ENCODE measurements at places on chromosomes 3 and 15. TPM values are rescaled to one million over a fixed set of nuclear protein-coding genes. Genes with fewer than 3 reads are reported as not detected.
A peak's percentile ranks its signal among the peaks of the same experiment; 100 is the strongest.

Gene SLC24A5
- total RNA-seq = not detected

DNA sequence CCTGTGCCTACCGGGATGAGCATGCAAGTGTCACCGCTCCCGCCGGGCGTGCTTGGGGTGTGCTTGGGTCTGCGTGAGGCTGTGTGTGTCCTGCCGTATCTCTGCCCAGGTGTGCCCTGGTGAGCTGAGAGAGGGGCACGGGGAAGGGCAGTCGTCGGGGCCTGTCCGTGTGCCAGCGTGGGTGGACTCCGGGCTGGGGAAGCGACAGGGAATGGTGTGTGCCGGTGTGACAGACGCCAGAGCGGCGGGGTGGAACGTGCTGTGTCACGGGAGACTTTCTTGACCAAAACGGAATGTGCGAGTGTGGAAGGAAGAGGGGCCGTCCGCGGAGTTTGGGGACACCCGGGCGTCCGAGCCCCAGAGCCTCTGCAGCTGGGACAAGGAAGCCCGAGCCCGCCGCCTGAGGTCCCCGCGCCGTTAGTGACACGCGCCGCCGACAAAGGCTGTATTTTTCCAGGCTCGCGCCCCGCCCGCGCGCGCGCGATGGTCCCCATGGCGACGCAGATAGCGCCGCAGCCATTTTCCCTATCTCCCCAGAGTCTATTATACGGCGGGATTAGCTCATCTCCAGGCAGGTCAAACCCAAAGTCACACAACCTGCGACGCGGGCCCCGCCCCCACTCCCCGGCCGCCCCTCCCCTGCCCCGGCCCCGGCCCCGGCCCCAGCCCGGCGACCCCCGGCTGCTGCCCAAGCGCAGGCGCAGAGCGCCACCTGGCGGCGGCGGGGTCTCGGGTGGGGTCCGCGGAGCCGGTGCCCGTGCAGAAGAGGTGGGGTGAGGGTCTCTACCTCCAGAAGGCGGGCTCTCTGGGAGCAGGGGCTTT lies 4.5 kb upstream of the GATA2 start:
- peaks cover 39% of the 10 kb centered on the region for H3K27me3 ChIP-seq
- DNase-seq = no peak
- H3K36me3 ChIP-seq = no peaks in the 10 kb centered on the region
- no peaks in the 10 kb centered on the region for H3K4me1 ChIP-seq
- H3K4me3 ChIP-seq = peak overlapping the region; percentile 43

DNA sequence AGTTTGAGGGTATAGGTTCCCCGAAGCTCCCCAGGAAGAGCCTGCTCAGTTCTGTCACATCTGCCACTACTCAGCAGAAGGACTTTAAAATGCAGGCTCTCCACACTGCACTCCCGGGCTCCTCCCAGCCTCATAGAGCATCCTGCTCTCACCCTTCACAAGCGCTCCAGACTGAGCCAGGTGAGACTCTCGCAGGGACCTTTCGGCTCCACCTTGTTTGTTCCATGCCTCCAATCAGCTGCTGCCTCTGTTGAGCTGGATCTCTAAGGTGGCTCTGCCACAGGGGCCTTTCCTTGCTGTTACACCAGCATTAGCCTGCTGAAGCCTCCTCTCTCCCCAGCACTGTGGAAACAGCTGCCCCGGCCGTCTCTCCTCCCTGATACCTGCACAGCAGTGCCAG lies 56.1 kb downstream of the SLCO3A1 start:
- no peak for DNase-seq
- no peaks in the 10 kb centered on the region for H3K27me3 ChIP-seq
- H3K4me1 ChIP-seq = no peaks in the 10 kb centered on the region
- no peak overlapping the region for H3K27ac ChIP-seq
- no peaks in the 10 kb centered on the region for H3K36me3 ChIP-seq

- H3K4me3 ChIP-seq = no peak overlapping the region
- no peak overlapping the region for H3K27ac ChIP-seq
- no peaks in the 10 kb centered on the region for H3K4me1 ChIP-seq
- H3K36me3 ChIP-seq = peaks cover 10% of the 10 kb centered on the region
- DNase-seq = no peak
Observed at GRCh38 chr15:43408789-43409188, 37.9 kb downstream of the TUBGCP4 start.

Gene CNTN6
- not detected for total RNA-seq

All from fibroblast of lung (primary cell).